Endothelial cell of umbilical vein (primary cell): ENCODE measurements at places on chromosomes 2 and 18. TPM values are rescaled to one million over a fixed set of nuclear protein-coding genes. Genes with fewer than 3 reads are reported as not detected.
A peak's percentile ranks its signal among the peaks of the same experiment; 100 is the strongest.

The FAM117B gene
- 1.1 and 1.3 TPM in 2 replicates for polyA plus RNA-seq

The C2orf81 gene
- 0.16 and 0.17 TPM in 2 replicates for polyA plus RNA-seq

The IWS1 gene
- polyA plus RNA-seq: 10.4 and 14.7 TPM in 2 replicates

The CREB1 gene
- polyA plus RNA-seq: 31.0 and 35.7 TPM in 2 replicates

The ABCB11 gene
- polyA plus RNA-seq: 0.16 and 0.22 TPM in 2 replicates

The HOXD3 gene
- 2.9 and 3.3 TPM in 2 replicates for polyA plus RNA-seq

The BCL11A gene
- 0.12 and 0.16 TPM in 2 replicates for polyA plus RNA-seq

The HAAO gene
- 1.1 and 1.8 TPM in 2 replicates for polyA plus RNA-seq

The NT5C1B gene
- polyA plus RNA-seq: not detected in 2 replicates

The LDLRAD4 gene
- polyA plus RNA-seq: 5.2 and 5.3 TPM in 2 replicates

The COL6A3 gene
- 0.03 TPM in 1 of 2 replicates, not detected in the other for polyA plus RNA-seq

The QPCT gene
- polyA plus RNA-seq: 17.2 and 20.6 TPM in 2 replicates

The AQP12B gene
- polyA plus RNA-seq: not detected in 2 replicates

The DCDC2C gene
- polyA plus RNA-seq: not detected in 2 replicates

The CIB4 gene
- not detected in 2 replicates for polyA plus RNA-seq

The GPR39 gene
- 0.03 and 0.05 TPM in 2 replicates for polyA plus RNA-seq

The SERPINB11 gene
- not detected in 2 replicates for polyA plus RNA-seq

The REG3G gene
- polyA plus RNA-seq: not detected in 2 replicates

The POTEJ gene
- polyA plus RNA-seq: 0.03 TPM in 2 replicates

DNA sequence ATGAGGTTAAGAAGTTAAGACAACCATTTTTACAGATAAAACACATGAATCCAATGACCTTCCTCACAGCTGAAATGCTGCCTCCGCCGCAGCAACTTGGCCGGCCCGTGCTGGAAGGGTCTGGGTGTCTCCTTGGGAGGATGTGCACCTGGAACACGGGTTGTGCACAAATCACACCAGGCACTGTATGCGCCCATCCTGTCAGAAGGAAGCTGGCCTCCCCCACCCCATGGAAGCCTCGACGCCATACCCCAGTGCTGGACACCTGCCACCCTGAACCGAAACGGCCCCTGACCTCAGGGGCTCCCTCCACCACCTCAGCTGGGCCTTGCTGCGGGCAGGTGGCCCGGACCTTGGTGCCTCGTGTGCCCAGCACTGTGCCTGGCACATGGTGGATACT lies 111.8 kb downstream of the PXDN start:
- no peak for DNase-seq

GRCh38 chr2:7075834-7076233 lies 158.6 kb downstream of the RNF144A start:
- no peak for DNase-seq

GRCh38 chr2:126756125-126756524 lies 100.2 kb downstream of the GYPC start:
- DNase-seq: no peak

DNA sequence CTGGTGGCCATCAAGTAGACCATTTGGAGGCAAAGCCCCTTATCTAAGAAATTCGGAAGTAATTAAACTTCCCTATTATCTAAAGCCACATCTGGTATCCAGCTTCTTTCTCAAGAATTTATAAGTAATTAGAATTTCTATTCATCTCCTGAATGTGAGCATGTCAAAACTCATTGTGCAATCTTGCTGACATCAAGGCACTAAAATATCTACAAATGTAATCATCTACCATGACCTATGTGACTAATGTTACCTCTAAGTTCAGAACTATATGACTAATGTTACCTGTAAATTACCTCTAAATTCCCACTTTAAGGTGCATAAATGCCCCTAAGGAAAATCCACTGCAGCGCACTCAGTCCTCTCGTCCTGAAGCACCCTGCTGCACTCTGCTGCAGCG lies 773.0 kb downstream of the CPS1 start:
- DNase-seq: no peak

GRCh38 chr2:96921561-96922319 lies 51.9 kb upstream of the SEMA4C start:
- DNase-seq: no peak

GRCh38 chr18:69400976-69401225 lies 213 bp downstream of the DOK6 start:
- DNase-seq: no peak

- DNase-seq: no peak
Observed at GRCh38 chr2:212595036-212595654, 56.5 kb upstream of the ERBB4 start.

GRCh38 chr2:100554798-100555407 lies 7.9 kb upstream of the PDCL3 start:
- no peak for DNase-seq

DNA sequence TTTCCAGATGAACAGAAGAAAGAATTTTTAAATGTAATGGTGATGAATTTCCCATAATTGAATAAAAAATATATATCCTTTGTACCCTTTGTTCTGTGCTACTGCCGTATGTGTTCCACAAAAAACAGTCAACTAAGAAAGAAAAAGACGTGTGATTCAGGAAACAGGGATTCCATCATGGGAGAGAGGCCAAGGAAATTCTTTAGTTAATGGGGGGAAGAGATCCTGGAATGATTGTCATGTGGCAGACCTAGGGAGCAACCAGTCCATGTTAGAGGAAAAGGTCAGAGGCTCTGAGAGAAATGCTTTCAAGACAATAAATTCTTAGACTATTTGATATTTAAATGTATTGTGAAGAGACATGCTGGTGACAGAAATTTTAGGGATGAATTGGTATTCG lies 76.6 kb downstream of the CPO start:
- DNase-seq: peak; percentile 77

GRCh38 chr18:61967252-61967891 lies 74.6 kb upstream of the RNF152 start:
- no peak for DNase-seq

- DNase-seq: no peak
Observed at GRCh38 chr18:53625997-53626599, 598.4 kb downstream of the MBD2 start.

DNA sequence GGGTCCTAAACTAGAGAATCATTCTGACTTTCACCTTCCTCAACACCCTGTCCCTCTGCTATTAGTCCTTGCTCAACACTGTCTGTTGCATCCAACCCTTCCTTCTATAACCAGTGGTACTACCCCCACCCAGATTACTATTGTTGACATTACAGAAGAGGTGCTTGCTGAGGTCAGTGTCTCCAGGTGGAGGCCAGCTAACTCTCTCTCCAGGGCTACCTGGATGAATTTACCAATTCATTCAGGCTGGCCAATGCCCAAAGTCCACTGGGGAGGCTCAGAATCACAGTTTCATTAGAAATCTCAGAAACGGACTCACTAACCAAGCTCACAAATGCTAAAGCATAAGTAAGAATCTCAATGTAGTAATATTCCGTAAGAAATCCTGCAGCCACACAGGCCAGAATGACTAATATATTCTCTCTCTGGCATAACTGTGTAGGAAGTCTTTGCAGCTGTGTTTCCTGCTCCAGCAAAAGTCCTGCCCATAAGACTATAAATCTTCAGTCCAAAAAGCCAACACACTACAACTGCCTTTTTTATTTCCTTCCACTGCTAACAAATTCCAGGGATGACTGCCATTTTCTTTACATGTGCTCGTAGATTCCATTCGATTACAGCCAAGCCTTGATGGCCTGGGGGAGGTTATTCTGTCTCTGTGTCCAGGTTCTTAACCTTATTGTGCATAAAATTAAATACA lies 10.0 kb upstream of the TTR start:
- DNase-seq: peak; percentile 86

DNA sequence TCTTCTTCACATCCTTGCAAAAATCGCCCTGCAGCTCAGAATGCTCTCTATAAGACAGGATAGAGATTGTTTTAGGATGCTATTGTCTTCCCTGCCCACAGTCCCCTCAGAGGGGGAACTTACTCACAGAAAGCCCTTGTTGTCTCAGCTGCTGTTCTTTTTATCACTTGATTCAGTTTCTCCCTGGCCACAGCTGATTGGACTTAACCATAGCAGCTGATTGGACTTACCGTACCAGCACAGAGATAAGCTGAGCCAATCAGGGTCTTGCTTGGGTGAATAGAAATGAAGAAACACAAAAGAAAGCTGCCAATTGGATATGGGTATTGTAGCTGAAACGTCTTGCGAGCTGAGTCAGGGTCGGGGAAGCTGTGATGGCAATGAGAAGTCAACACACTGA lies 194.2 kb upstream of the MEX3C start:
- no peak for DNase-seq

- no peak for DNase-seq
Observed at GRCh38 chr18:8911408-8912340, 190.8 kb upstream of the NDUFV2 start.

DNA sequence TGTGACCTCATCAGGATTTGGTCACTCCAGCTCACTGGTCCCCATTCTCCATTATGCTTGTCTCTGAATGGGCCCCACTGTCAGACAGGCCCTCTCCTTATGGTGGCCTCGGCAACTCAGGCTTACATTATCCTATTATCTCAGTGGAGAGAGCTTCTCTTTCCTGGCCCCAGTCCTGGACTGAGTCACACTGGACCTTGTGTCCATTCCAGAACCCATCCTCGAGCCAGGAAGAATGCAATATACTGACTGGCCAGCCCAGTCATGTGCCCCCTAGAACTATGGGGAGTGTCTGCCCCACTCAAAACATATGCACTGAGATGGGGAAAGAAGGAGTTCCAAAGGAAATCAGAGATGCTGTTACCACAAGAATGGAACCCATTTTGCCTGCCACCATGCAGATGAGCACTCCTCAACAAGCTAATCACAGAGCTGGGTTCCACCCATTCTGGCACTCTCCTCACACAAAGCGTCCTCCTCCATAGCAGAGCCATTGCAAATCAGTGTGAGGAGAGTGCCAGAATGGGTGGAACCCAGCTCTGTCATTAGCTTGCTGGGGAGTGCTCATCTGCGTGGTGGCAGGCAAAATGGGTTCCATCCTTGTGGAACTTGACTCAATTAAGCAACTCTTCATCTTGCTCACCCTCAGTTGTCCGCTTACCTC lies 71.9 kb downstream of the CHRNA1 start:
- DNase-seq: no peak

DNA sequence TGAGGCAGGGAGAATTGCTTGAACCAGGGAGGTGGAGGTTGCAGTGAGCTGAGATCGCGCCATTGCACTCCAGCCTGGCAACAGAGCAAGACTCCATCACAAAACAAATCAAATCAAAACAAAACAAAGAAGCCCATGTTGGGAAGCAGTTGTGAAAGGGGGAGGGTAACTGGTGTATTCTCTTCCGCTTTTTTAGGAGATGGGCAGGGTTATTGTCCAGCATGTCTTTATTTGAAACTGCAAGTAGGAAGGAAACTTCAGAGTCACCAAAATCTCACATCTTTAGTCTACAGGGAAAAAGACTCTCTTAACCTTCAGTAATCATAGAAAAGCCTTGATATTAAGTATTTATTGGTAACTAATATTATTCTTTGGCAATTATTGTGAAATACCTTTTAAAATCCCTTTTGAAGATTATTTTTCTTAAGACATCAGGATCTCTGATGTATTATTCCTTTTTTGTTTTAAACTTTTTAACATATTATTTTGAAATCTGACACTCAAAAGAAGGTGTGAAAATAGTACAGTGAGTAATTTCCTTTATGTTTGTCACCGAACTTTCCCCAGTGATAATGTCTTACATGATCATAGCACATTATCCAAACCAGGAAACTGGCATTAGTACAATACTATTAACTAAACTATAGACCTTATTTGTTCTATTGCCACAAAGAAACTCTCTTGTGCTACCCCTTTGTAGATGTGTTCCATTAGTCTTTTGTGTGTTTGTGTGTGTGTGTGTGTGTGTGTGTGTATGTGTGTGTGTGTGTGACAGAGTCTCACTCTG lies 84.3 kb upstream of the LTBP1 start:
- DNase-seq: peak; percentile 55

DNA sequence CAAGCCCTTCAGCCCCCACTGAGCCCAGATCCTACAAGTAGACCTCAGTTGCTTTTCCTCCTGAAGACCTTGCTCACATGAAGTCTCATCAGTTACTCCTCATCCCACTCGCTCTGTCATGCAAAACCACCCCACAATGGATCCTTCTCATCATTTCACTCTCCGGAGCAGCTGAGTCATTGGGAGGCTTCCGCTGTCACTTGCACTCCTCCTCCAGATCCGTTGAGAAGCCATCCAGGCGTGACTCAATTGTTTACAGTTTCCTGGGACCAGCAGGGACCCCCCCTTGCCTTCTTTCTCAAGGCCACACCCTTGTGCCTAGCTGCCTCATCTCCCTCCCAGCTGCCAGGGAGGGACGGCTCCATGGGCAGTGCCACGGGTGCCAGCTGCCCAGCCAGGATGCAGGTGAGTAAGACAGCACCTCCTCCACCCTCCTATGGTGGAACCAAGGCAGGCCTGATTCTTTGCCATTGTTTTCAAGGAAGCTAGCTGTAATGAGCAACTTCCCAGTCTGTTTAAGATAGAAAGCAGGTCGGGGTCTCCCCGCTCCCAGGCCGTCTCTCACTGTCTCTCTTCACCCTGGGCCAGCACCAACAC lies 16.3 kb downstream of the GPR55 start:
- DNase-seq: no peak

DNA sequence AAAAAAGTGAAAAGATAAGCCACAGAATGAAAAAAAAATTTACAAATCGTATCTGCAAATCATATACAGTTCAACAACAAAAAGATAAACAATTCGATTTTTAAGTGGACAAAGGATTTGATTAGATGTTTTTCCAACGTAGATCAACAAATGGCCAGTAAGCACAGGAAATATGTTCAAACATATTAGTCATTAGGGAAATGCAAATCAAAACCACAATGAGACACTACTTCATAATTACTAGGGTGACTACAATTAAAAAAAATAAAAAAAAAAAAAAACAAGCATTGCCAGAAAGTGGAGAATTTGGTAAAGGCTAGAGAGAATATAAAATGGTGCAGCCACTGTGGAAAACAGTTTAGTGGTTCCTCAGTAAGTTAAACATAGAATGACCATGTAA lies 38.3 kb upstream of the RNU4ATAC start:
- no peak for DNase-seq

- DNase-seq: no peak
Observed at GRCh38 chr2:239893236-239893515, 132.0 kb downstream of the NDUFA10 start.

- no peak for DNase-seq
Observed at GRCh38 chr2:173415431-173416381, 61.0 kb downstream of the CDCA7 start.

GRCh38 chr18:80202264-80202998 lies 44.9 kb downstream of the PARD6G start:
- DNase-seq: no peak

GRCh38 chr2:147320146-147320545 lies 524.7 kb upstream of the ACVR2A start:
- no peak for DNase-seq

GRCh38 chr2:88729061-88729745 lies 37.7 kb downstream of the RPIA start:
- DNase-seq: peak; percentile 68

GRCh38 chr2:121309323-121309722 lies 24.3 kb upstream of the TFCP2L1 start:
- DNase-seq: no peak

- no peak for DNase-seq
Observed at GRCh38 chr2:85827879-85828569, 60.8 kb downstream of the ST3GAL5 start.

- peak; percentile 64 for DNase-seq
Observed at GRCh38 chr2:237501892-237502513, 15.0 kb downstream of the MLPH start.
